ENCODE measurements at places on chromosomes 16 and 17.

DNA sequence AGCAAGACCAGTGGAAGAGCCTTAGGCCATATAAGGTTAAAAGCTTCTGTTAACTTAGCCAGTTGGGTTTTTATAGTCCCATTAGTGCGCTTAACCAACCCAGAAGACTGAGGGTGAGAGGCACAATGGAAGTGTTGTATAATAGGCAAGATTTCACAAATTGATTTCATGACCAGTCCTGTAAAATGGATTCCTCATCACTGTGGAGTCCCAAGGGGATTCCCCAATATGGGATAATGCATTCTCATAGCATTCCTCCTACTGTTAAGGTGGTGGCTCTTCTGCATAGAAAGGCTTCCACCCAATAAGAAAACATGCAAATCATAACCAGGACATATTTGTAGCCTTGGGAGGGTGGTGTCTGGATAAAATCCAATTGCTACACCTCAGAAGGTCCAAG lies 22.1 kb upstream of the B4GALNT2 start:
- no peak for DNase-seq

- no peak for DNase-seq
Observed at GRCh38 chr17:48045316-48046001, 2.7 kb upstream of the NFE2L1 start.

GRCh38 chr16:31874366-31875111 lies 932 bp downstream of the ZNF267 start:
- DNase-seq, result peak; percentile 50

DNA sequence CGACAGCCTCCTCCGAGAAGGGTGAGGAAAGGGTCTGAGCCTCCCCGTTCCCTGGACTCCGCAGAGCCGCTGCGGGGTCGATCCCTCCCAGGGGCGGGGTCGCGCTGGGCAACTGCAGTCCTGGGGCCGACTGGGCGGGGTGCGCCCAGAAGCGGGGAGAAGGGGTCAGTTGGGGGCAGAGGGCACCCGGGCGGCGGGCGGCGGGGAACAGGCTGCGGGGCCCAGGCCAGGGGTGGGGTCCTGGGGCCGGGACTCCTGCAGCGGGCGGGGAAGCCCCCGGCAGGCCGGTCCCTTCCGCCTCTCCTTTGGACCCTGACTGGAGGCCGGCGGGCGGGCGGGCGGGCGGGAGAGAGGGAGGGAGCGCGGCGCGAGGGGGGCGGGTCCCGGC lies 352 bp downstream of the GGNBP2 start:
- no peak for DNase-seq

DNA sequence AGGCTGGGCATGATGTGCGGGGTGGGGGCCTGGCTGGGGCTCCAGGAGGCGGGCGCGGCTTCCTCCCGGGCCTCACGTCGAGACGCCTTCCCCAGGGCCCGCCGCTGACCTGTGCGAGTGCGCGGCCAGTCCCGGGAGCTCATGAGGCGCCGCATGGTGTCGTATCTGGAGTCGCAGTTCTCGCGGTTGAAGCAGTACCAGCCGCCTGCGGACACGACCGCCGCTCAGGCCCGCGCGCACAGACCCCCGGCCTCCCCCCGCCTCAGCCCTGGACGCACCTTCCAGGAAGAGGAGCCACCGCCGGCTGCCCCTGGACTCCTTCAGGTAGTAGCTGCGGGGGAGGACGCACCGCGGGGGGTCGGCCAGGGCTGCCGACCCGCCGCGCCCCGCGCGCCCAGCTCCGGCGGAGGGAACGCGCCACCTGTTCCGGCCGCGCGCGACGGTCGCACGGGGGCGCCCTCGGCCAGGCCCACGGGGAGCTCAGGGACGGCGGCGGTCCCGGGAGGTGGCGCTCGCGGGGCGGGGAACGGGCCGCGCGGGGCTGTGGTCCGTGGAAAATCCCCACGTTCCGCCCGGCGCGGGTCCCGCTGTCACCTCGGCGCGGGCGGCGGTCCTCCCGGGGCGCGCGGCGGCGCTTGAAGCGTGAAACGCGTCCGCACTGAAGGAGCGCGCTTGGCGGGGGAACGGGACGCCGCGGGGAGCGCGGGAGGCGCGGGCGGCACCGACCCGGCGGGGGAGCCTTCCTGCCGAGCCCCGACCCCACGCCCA lies 1.4 kb downstream of the NOTUM start:
- DNase-seq, result peak; percentile 78

- DNase-seq, result peak; percentile 78
Observed at GRCh38 chr17:58328195-58329034, at the start of gene TSPOAP1. Gene TSPOAP1, minus strand, starts transcription at chr17:58328795. Its CDS starts 875 bp downstream, at chr17:58327920.

DNA sequence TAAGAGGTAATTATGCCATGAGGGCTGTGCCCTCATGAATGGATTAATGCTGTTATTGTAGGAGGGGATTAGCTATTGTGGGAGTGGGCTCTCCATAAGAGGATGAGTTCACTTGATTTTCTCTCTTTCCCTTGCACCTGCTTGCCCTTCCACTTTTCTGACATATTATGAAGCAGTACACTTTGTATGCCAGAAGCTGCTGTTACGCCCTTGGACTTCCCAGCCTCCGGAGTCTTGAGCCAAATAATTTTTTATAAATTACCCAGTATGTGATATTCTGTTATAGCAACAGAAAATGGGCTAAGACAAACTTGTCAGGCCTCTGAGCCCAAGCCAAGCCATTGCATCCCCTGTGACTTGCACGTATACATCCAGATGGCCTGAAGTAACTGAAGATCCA lies 38.4 kb downstream of the PSMD12 start:
- no peak for DNase-seq

- DNase-seq, result peak; percentile 57
Observed at GRCh38 chr16:76265434-76266045, 11.7 kb upstream of the CNTNAP4 start.

GRCh38 chr17:79696610-79696982 lies 34.1 kb upstream of the ENPP7 start:
- DNase-seq, result no peak

GRCh38 chr16:129075-129474 lies 9.4 kb downstream of the NPRL3 start:
- DNase-seq, result no peak

DNA sequence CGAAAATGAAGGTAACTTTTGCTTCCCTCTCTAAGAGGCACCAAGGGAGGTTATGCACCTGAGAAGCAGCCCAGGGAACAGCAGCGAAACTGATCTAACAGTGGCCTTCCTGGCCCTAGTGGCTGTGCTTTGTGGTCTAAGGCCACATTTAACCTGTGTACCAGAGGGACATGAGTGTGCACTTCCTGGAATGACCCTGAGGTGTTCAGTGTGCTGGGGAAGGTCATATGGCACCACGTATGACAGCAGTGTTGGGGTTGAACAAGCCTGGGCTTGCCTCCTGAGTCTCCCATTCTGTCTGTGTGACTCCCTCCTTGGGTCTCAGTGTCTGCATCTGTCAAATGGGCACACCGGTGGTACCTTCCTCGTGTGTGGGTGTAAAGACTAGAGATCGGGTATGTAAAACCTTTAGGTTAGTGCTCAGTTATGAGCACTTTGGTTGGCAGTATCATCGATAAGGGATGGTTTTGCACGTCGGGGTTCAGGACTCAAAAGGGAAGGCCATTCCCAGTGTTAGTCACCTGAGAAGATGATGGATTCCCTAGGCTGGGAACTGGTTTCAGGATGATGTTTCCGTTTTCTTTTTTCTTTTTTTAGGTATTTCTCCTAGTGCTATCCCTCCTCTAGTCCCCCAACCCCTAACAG lies 31.9 kb downstream of the PLCG2 start:
- peak; percentile 75 for DNase-seq

GRCh38 chr17:70539132-70539924 lies 370.0 kb downstream of the KCNJ2 start:
- no peak for DNase-seq

DNA sequence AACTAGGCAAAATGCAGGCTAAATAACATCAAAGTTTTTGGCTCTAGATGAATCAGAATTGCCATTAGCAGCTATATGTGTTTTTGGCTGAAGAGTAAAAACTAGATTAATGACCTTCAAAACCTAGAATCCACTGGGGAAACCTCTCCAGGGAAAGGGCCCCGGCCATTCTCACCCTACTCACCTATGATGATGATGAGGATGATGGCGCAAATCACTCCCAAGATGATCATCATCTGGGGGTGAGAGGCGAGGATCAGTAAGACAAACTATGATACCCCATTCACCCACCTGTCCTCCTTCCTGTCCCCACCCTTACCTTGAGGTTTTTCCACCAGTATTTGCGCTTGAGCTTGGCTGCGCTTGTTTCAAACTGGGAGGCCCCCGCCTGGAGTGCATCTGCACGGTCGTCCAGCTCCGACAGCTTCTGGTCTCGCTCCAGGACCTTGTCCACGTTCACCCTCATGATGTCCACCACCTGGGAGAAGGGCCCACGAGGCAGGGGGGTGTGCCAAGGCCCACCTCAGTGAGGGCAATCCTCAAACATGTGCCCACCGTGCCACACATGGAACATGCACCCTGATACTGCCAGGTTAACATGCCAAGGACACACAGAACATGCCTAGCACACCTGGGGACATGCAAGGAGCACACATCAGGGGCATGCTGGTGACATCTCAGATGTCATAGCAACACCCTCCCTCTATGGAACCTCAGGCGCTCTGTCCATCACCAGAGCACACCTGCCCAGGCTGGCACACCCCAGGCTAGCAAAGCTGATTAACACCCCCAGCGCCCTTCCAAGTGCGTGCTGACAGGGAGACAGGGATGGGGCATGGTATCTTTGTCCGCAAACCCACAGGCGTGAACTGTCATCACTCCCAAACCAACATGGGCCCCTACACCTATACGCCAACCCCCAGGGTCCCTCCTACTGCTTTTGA lies 1.2 kb downstream of the VAMP2 start:
- no peak for DNase-seq

- peak; percentile 53 for DNase-seq
Observed at GRCh38 chr16:35631261-35631945, 2172.0 kb downstream of the TP53TG3F start.

- no peak for DNase-seq
Observed at GRCh38 chr17:34303606-34304005, 15.6 kb upstream of the CCL8 start.

GRCh38 chr17:39636587-39636926 lies 387 bp upstream of the STARD3 start:
- DNase-seq, result no peak

DNA sequence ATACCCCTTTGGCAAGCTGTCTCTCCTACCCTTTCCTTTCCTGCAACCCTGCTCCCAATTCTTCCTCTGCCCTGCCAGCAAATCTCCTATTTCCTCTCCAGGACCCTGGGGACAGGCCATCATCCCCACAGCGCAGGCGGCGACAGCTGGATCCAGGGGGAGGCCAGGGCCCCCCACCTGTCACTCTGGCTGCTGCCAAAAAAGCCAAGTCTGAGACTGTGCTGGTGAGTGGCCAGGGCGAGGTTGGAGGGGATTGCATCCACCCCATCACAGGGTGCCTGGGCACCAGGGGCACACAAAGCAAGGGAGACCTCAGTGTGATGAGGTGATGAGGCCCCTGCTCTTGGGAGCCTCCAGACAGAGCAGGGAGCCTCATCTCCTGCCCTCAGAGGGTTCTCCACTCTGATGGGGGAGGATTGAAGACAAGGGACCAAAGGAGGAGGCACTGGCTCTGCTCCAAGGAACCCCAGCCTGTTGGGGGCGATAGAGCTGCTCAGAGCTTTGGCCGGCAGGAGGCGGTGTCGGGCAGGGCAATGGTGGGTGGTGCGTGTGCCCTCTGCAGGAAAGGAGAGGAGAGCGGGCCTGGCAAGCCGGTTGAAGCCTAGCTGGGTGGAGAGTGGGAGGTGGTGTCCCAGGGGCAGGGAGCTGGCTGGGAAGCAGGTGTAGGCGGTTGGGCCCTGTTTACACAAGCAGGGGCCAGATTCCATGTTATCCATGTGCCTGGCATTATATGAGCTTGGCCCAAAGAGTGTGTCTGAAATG lies 15.6 kb upstream of the PDK2 start:
- no peak for DNase-seq

DNA sequence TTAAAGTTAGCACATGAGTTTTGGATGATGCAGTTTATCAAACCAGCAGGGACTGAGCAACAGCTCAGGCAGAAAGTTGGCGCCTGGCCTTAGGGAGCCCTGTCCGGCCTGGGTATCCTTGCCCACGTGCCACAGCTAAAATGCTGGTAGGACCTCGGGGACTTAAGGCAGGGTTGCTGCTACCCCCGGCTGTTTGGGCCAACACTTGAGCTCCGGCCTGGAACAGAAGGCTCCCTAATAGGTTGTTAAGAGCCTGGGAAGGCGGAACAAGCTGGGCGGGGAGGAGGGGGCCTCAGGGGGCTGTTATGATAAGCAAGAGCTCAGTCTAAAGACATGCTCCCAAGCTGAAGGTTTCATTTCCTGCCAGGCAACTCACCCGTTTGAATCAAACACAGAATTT lies 39.7 kb downstream of the CUEDC1 start:
- DNase-seq, result no peak

DNA sequence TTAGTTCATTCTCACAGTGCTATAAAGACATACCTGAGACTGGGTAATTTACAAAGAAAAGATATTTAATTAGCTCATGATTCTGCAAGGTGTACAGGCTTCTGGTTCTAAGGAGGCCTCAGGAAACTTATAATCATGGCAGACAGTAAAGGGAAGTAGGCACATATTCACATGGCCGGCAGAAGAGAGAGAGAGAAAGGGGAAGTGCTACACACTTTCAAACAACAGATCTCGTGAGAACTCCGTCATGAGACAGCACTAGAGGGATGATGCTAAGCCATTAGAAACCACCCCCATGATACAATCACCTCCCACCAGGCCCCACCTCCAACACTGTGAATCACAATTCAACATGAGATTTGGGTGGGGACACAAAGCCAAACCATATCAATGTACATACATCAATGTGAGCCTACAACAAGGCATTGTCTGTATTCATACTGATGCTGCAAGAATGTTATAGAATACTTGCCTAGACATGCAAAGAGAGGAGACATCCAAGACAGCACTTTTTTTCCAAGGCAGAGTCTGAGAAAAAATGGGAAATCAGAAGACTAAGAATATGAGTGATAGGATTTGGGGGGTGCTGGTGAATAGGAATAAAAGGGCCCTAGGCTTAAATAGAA lies 114.8 kb upstream of the XYLT1 start:
- DNase-seq, result no peak

DNA sequence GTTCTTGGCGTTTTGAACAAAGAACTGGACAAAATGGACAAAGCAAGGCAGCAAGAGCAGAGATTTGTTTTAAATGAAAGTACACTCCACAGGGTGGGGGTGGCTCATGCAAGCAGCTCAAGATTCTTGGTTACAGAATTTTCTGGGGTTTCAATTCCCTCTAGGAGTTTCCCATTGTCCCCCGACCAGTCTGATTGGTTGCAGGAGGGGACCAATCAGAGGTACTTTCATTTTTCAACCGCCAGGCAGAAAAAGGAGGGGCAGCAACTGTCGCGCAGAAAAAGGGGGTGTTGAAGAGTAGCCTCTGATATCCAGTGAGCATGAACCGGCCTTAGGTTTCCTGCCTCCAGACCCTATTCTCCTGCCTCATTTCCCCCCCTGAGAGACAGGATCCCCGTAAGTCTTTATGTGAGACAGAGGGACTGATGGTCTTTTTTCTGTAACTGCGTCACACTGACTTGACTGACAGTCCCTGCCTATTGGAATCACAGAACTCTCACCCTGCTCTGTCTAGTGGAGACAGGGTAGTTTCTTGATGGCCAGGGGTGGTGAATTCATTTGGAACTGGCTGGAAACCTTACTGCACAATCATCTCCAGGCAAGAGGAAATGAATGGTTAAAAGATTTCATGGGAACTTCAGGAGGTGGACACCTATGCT lies 59.4 kb upstream of the ALOX12 start:
- DNase-seq, result no peak

GRCh38 chr16:81593481-81593880 lies 148.9 kb downstream of the CMIP start:
- DNase-seq, result no peak
